NCI-H1048 (cell line): ENCODE measurements at places on chromosomes 5 and 9.
A peak's percentile ranks its signal among the peaks of the same experiment; 100 is the strongest.

- DNase-seq, result no peak
These were observed 15.4 kb downstream of the IARS1 start for GRCh38 chr9:92278110-92278509.

- DNase-seq, result no peak
These were observed 60.4 kb downstream of the NR3C1 start for GRCh38 chr5:143343042-143343441.

- no peak for DNase-seq
These were observed 44.4 kb downstream of the BNC2 start for GRCh38 chr9:16825971-16826625.

GRCh38 chr5:78726571-78726970, 78.0 kb upstream of the LHFPL2 start:
- no peak for DNase-seq

- DNase-seq, result peak; percentile 11
These were observed 71.6 kb upstream of the XPA start for GRCh38 chr9:97768746-97769145.

- DNase-seq, result no peak
These were observed 34.1 kb upstream of the UNC5A start for GRCh38 chr5:176776141-176776865.

GRCh38 chr9:96027251-96028131, 152.0 kb downstream of the ERCC6L2 start:
- no peak for DNase-seq

GRCh38 chr5:116372931-116373597, 201.6 kb downstream of the SEMA6A start:
- no peak for DNase-seq

GRCh38 chr5:92769978-92770377, 811.0 kb downstream of the NR2F1-AS1 start:
- no peak for DNase-seq

GRCh38 chr9:91900797-91901177, 49.2 kb downstream of the ROR2 start:
- no peak for DNase-seq

GRCh38 chr9:77987081-77987656, 44.4 kb downstream of the GNAQ start:
- DNase-seq, result no peak

GRCh38 chr5:33240558-33240957, 200.2 kb upstream of the TARS1 start:
- DNase-seq, result no peak

DNA sequence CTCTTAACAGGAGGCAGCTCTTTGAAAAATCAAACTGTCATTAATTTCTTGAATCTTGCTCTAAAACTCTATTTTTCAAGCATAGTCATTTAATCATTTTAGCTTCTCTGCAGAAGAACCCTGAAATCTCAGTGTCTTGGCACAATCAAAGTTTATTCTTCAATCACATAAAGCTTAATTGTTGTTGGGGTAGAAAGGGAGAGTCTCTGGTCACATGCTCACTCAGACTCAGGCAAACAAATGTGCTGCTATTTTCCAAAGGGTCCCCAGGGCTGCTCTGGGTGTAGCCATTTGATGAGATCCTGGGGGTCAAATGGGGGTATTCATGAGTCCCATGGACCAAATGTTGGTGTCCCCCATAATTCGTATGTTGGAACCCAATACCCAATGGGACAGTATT, 114.8 kb downstream of the MSX2 start:
- no peak for DNase-seq

GRCh38 chr5:3377831-3378230, 217.8 kb upstream of the IRX1 start:
- no peak for DNase-seq

DNA sequence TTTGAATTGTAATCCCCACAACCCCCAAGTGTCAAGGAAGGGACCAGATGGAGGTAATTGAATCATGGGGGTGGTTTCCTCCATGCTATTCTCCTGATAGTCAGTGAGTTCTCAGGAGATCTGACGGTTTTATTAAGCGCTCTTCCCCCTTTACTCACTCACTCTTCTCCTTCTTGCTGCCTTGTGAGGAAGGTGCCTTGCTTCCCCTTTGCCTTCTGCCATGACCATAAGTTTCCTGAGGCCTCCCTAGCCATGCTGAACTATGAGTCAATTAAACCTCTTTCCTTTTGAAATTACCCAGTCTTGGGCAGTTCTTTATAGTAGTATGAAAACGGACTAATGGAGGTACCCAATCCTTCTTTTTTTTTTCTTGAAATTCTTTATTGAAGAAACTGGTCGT, 2.2 kb upstream of the CEP120 start:
- no peak for DNase-seq

- no peak for DNase-seq
These were observed 1.8 kb downstream of the OLFML2A start for GRCh38 chr9:124778575-124779367.

GRCh38 chr9:93300175-93300572, 116.2 kb downstream of the WNK2 start:
- no peak for DNase-seq

DNA sequence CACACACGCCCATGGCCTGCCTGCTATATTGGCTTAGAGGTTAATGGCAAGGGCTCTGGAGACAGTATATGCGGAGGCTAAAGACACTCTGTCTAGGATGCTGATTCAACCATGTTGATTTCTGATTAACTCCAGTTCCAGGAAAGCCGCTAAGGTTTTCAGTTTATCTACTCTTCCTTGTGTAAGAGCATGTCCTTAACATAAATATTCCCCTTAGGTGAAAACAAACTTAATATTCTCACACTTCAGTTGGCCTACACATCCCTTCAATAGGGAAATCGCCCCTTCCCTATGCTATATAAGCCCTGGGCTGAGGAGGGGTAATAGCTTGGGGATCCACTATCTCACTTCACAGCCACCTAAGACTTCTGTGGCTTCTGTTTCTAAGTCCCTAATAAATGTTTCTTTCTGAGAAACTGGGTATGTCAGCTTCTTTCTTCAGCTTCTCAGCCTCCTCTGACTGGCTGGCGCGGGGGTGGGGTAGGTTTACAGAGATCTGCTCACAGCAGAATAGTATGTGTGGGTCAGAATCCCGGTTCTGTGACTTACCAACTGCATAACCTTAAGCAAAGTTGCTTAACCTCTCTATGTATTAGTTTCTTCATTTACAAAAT, 4.3 kb upstream of the GPX3 start:
- DNase-seq, result no peak

- no peak for DNase-seq
These were observed 31.9 kb downstream of the GNA14 start for GRCh38 chr9:77616191-77616590.

- no peak for DNase-seq
These were observed 609.6 kb downstream of the PRELID2 start for GRCh38 chr5:145225529-145225928.

GRCh38 chr9:111839387-111839786, 44.6 kb upstream of the SHOC1 start:
- DNase-seq, result no peak

DNA sequence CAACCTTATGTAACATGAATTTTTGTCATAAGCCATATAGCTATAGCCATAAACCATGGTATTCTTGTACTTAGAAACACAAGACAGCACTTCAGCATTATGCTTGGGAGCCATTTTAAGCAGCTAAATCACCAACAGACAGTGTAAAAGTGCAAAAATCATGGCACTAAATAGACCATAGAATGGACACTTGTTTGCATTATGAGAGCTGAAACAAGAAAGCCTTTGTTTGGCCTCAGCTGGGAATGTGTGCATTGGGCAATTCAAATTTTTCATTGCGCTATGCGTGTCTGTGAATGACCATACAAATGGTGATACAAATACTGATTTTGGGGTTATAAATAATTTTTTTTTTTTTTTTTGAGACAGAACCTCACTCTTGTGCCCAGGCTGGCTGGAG, 23.7 kb downstream of the KDM4C start:
- no peak for DNase-seq

DNA sequence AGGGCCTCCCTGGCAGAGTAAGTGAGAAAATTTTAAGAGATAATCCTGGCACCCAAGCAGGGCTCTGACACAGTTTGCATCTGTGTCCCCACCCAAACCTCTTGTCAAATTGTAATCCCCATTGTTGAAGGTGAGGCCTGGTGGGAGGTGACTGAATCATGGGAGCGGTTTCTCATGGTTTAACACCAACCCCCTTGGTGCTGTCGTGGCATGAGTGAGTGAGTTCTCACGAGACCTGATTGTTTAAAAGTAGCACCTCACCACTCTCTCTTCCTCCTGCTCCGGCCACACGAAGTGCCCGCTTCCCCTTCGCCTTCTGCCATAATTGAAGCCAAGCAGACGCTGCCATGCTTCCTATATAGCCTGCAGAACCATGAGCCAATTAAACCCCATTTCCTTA, 80.1 kb downstream of the FBXW11 start:
- DNase-seq, result no peak

DNA sequence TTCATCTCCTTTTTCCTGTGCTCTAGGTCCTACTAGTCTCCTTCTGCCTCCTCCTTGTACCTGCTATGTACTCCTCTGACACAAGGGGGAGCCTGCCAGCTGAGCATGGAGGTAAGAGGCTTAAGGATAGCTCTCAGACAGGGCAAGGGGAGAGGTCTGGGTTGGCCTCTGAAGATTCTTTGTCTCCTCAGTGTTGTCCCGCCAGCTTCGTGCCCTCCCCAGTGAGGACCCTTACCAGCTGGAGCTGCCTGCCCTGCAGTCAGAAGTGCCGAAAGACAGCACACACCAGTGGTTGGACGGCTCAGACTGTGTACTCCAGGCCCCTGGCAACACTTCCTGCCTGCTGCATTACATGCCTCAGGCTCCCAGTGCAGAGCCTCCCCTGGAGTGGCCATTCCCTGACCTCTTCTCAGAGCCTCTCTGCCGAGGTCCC, 3.8 kb downstream of the CREB3 start:
- no peak for DNase-seq

GRCh38 chr9:16407617-16408016, 462.9 kb downstream of the BNC2 start:
- DNase-seq, result no peak

DNA sequence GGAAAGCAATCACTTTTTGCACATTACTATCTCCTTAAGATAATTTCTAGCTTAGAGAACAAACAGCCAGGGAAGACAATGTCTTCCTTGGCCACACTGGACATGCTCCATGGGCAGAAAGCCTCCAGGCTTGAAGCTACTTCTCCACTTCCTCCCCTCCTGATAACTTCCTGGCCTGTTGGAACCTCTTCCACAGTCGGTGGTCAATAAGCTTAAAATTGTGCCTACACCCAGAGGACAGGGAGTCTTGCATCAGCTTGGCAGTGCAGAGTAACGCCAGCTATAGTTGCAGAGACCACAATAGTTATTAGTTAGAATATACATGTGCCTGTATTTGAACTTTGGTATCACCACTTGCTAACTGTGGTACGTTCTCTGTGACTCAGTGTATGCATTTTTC, 58.1 kb upstream of the ABCA1 start:
- DNase-seq, result no peak

GRCh38 chr5:132049559-132049958, 10.9 kb upstream of the IL3 start:
- no peak for DNase-seq

DNA sequence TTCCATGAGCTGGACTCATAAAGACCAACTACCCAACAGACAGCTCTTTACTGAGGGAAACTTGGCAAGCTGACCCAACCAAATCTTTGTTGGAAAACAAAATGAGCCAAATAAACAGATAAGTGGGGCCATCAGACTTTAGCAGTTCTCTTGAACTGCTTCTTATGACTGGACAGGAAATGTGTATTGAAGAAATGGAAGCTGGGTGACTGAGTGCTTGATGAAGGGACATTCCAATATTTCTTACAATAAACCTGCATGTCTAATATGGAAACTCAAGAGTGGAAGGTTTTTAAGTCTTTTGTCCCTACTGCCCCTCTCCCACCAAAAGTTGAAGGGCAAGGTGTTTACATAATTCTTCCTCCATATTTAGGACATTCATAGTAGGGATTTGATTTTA, 218.8 kb upstream of the NR4A3 start:
- DNase-seq, result no peak

DNA sequence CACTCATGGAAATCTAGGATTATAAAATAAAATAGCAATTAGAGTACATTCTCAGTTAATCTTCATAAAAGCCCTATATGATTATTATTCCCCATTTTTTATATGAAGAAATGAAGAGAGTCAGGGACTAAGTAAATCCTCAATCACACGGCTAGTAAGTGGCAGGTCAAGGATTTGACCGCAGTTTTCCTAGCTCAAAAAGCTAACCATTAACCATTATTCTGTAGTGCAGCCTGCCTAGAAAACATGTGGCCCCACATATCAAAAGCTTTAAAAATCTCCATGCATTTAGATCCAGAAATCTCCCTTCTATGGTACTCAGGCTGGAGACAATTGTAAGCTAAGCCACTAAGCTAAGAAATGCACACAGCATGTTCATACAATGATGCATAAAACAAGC, 21.4 kb downstream of the EPB41L4A start:
- DNase-seq, result no peak

- DNase-seq, result no peak
These were observed 18.0 kb upstream of the STARD4 start for GRCh38 chr5:111530298-111530740.

GRCh38 chr5:172958331-172959046, 735 bp upstream of the RPL26L1 start:
- no peak for DNase-seq

DNA sequence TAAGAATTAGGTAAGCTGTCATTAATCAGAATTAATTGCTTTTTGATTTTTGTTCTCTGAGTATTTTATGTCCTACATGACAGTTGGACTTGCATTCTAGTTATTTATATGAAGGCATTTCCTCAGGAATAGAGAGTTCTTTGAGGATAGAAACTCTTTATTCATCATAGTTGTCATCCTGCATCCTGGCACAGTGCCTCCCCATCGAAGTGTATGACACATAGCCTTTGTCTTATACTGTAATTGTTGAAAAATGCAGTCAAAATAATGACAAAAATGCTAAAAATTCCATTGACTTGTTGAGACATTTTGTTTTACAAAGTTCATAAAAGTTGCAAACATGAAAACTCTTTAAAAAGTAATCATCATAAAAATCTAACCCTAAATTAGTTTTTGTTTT, 36.5 kb downstream of the CFAP95 start:
- no peak for DNase-seq

- no peak for DNase-seq
These were observed 185.0 kb upstream of the ELL2 start for GRCh38 chr5:96146675-96147074.

DNA sequence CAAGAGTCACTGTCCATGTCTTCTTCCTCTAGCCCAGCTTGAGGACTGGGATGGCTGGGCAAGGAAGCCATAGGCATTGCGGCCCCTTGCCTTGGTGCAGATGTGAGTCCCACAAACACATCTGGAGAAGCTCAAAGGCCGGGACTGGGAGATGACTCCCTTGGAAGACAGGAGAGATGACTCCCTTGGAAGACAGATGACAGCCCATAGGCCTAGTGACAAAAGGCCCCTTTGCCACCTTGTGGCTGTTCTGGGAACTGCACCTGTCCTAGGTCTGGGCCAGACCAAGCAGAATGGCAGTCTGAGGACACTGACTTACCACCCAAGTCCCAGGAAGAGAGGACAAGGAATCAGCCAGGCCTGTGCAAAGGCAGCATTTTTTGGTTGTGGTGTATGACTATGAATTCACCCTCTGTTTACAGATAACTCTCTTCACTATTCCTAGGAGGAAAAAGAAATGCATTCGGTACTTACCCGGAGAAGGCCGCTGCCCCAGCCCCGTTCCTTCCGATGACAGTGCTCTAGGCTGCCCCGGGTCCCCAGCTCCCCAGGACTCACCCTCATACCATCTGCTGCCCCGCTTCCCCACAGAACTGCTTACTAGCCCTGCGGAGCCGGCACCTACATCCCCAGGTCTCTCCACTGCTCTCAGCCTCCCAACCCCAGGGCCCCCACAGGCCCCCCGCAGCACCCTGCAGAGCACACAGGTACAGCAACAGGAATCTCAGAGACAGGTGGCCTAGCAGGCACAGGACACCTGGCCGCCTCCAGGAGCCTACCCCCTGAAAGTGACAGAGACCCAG, 30.8 kb downstream of the SKP1 start:
- DNase-seq, result peak; percentile 14
